Activated naive CD8-positive, alpha-beta T cell treated with anti-CD3 and anti-CD28 coated beads for 36 hours (primary cell): ENCODE measurements at places on chromosomes 13 and 19. TPM values are rescaled to one million over a fixed set of nuclear protein-coding genes. Genes with fewer than 3 reads are reported as not detected.

DNA sequence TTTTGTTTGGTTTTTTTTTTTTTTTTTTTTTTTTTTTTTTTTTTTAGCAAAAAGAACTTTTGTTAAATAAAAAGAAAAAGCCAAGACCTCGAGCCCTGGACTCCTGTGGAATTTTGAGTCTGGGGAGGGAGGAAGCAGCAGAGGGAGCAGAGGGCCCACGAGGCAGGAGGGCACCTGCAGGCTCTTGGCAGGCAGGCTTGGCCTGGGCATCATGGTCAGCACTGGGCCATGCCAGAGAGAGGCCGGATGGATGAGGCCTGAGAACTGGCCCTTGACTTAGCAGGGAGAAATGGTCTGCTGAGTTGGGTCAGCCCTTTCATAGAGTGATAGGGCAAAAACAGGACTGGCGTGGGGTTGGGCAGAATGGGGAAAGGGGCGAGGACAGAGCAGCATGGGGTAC lies 100.4 kb downstream of the GPR12 start:
- peaks cover 4% of the 10 kb centered on the region for H3K27me3 ChIP-seq
- no peak overlapping the region for H3K27ac ChIP-seq
- H3K4me3 ChIP-seq: no peak overlapping the region
- H3K36me3 ChIP-seq: no peaks in the 10 kb centered on the region
- no peak for DNase-seq
- no peaks in the 10 kb centered on the region for H3K4me1 ChIP-seq

DNA sequence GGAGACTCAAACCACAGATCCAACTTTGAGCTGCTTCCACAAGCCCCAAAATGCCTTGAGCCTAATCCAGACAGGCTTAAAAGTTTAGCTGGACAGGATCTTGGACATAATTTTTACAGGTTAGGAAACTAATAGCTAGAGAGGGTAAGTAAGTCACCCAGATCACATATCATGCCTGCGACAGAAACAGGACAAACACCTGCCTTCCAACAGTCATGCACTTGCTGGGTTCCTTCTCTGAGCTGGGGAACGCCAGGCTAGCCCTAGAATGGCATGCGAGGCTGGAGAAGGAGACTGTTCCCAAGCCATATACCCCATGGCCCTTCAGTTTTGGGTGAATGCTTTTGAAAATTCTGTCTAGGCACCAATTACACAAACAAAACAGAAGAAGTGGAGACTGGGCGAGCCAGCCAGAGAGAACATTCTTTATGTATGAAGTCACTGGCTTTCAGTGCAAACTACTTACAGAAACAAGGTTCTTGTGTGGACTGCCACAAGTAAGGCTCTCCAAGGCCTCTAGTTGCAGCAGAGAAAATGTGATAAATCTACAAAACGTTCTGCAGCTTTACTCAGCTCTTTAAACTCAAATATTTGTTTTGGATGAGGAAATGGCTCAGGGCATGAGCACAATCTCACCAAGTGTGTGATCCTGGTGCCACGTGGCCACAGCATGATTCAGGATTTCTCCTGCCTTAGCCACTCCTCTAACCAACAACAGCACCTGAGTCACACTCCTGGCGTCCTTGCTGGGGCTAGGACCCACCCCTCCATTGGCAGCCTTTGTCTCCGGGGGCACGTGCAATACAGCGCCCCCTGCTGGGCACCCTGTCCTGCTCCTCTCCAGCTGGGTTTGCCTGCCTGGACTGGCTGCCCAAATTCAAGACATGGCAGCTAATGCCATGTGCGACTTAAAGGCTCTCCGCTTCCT lies 73.4 kb upstream of the UBL3 start:
- H3K27me3 ChIP-seq: no peaks in the 10 kb centered on the region
- peaks cover 2% of the 10 kb centered on the region for H3K4me1 ChIP-seq
- H3K27ac ChIP-seq: no peak overlapping the region
- no peak overlapping the region for H3K4me3 ChIP-seq
- H3K36me3 ChIP-seq: no peaks in the 10 kb centered on the region

DNA sequence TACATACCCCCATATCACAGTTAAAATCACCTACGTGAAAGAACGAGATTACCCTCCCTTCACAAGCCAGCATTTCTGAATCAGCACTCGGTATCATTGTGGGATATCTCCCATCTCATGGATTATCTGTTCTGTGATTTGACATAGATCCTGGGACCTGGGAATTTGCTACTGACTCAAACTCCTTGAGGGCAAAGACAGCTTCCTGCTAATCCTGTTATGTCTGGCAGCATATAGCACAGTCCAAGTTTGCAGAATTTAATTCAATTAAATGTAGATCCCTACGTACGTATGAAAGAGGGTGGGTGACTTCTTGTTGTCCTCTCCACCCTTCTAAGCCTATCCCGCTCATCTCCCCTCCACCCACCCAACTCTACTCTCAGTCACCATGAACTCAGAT lies 476.5 kb downstream of the KLF5 start:
- DNase-seq: no peak
- no peak overlapping the region for H3K4me3 ChIP-seq
- H3K27me3 ChIP-seq: no peaks in the 10 kb centered on the region
- no peaks in the 10 kb centered on the region for H3K4me1 ChIP-seq
- no peaks in the 10 kb centered on the region for H3K36me3 ChIP-seq
- no peak overlapping the region for H3K27ac ChIP-seq

- H3K4me1 ChIP-seq: peaks cover 11% of the 10 kb centered on the region
- no peak overlapping the region for H3K4me3 ChIP-seq
- no peak for DNase-seq
- peaks cover 5% of the 10 kb centered on the region for H3K27me3 ChIP-seq
Observed at GRCh38 chr13:44132710-44133109, 240.9 kb upstream of the SERP2 start.

DNA sequence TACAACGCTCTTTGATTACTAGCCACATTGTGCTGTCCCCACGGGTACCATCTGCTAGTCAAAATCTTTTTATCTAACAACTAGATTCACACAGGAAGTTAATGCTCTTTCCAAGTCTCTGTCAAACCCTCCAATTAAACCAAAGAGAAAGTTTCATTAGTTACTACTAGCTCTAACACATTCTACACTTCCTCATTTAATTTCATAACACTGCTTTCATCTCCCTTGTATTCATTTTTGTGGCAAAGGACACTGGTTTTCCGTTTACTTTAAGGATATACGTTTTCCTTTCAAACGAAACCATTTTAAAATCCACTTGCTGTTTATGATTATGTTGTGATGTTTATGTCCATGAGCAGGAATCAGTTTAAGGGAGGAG lies 5.3 kb downstream of the DYRK1B start:
- H3K4me1 ChIP-seq: peaks cover 28% of the 10 kb centered on the region
- H3K36me3 ChIP-seq: peaks cover 37% of the 10 kb centered on the region
- H3K27ac ChIP-seq: peak overlapping the region; percentile 51

GRCh38 chr13:54758795-54759194 lies 1730.2 kb downstream of the OLFM4 start:
- no peak for DNase-seq
- H3K4me1 ChIP-seq: no peaks in the 10 kb centered on the region
- H3K27ac ChIP-seq: no peak overlapping the region
- no peaks in the 10 kb centered on the region for H3K36me3 ChIP-seq
- no peaks in the 10 kb centered on the region for H3K27me3 ChIP-seq

GRCh38 chr13:38667526-38668109 lies 19.3 kb upstream of the FREM2 start:
- no peak for DNase-seq
- H3K27me3 ChIP-seq: peaks cover 22% of the 10 kb centered on the region
- H3K36me3 ChIP-seq: no peaks in the 10 kb centered on the region
- no peaks in the 10 kb centered on the region for H3K4me1 ChIP-seq
- H3K27ac ChIP-seq: no peak overlapping the region
- H3K4me3 ChIP-seq: no peak overlapping the region

DNA sequence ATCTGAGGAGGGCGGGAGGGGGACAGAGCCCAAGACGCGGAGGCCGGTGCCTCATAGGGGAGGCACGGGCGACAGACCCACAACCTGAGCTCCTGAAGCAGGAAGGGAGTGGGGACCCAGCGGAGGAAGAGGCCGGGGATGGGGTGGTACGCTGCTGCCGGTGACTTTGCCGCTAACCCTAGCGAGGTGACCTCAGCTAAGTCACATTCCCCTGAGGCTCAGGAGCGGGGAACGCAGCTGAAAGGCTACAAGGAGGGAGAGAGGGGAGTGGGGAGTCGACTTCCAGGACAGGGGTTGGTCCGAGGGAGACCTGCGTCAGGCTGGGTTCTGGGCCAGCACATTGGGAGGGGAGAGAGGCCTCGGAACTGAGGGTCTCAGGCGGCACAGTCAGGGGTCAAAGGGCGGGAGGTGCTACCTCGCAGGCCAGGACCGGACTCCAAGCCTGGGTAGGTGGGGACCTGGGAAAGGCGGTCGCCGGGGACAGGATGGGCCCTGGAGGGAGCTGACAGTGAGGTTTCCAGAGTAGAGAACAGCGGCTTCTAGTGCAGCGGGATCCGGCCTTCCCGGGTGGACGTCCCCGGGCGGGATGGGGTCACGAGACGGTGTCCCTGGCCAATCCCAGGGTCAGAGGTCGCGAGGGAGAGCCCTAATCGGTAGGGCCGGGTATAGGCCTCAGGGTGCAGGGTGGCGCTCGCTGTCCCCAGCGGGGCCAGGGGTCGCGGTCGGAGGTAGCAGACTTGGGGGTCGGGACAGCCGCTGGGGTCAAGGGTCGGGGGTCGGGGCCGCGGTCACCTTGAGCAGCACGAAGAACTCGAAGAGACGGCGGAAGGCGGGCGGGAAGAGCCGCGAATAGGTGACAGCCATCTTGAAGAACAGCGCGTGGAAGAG lies 699 bp downstream of the TMEM259 start:
- H3K27me3 ChIP-seq: peaks cover 6% of the 10 kb centered on the region
- peak overlapping the region; percentile 95 for H3K4me3 ChIP-seq
- no peak for DNase-seq
- H3K36me3 ChIP-seq: peaks cover 11% of the 10 kb centered on the region
- H3K27ac ChIP-seq: peak overlapping the region; percentile 98
- peaks cover 34% of the 10 kb centered on the region for H3K4me1 ChIP-seq

GRCh38 chr19:17614476-17614875 lies 59.0 kb downstream of the COLGALT1 start:
- no peak overlapping the region for H3K27ac ChIP-seq
- peaks cover 3% of the 10 kb centered on the region for H3K4me1 ChIP-seq
- peaks cover 46% of the 10 kb centered on the region for H3K27me3 ChIP-seq
- H3K36me3 ChIP-seq: no peaks in the 10 kb centered on the region

- H3K4me1 ChIP-seq: peaks cover 11% of the 10 kb centered on the region
- no peaks in the 10 kb centered on the region for H3K27me3 ChIP-seq
- H3K36me3 ChIP-seq: peaks cover 2% of the 10 kb centered on the region
- H3K4me3 ChIP-seq: no peak overlapping the region
Observed at GRCh38 chr19:42083537-42083936, 7.6 kb downstream of the ZNF574 start.

- peak within 1 kb of the TSS; percentile 93 for H3K27ac ChIP-seq
- H3K4me1 ChIP-seq: peaks cover 43% of the 10 kb centered on the region
- peaks cover 21% of the 10 kb centered on the region for H3K36me3 ChIP-seq
- no peaks in the 10 kb centered on the region for H3K27me3 ChIP-seq
- DNase-seq: peak; percentile 48
- H3K4me3 ChIP-seq: peak within 1 kb of the TSS; percentile 80
Observed at GRCh38 chr19:7348587-7349230, at the start of gene ARHGEF18. Gene ARHGEF18 (plus strand): TSS chr19:7348937. CDS start chr19:7362891, 13,954 bp downstream.

DNA sequence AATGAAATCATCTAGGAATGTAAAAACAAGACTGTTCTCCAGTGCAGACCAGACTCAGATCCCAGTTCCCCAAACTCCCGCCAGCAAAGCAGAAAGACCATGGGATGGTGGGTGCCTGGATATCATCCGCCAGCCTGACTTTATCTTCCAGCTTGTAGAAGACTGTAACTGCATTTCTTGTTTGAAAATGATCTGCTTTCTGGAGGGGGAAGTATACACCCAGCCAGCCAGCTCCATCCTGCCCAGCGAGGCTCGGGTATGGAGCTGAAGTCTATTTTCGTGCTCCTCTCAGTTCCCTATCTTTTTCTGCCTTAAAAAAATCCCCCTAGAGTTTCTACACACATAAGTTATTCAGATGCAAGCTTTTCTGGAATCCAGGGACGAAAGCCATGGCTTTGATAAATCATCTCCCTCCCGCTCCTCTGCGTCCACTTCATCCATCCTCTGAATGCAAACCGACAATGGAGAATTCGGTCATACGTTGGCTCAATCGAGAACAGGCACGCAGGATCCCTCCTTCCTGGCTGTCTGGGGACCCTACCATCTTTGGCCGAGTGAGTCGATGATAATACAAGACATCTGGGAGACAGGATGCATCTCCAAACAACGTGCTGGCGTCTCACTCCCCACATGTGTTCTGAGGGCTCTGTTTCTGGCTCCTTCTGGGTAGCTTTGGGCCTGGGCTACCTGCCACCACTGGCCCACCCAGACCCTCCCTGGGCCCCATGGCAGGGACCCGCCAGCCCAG lies 31.2 kb downstream of the CEBPG start:
- no peaks in the 10 kb centered on the region for H3K4me1 ChIP-seq
- no peaks in the 10 kb centered on the region for H3K36me3 ChIP-seq
- no peaks in the 10 kb centered on the region for H3K27me3 ChIP-seq

DNA sequence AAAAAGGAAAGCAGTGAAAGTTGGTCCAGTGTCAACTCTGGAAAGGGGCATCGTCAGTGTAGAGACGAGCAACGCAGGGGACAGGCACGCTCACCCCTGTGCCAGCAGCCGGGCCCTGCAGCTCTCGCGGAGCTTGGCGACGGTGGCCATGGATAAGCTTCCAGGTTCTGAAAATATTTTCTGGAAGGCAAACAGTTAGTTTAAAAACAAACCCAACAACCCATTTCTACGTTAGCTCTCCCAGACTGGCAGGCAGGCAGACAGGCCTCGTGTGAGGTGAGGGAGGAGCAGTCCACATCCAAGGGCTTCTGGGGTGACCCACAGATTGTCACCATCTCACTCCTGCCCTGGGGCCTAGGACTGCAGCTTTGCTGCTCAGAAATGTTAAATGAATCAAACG lies 27.4 kb downstream of the LAMP1 start:
- no peaks in the 10 kb centered on the region for H3K27me3 ChIP-seq
- H3K27ac ChIP-seq: no peak overlapping the region
- no peak overlapping the region for H3K4me3 ChIP-seq
- peaks cover 3% of the 10 kb centered on the region for H3K4me1 ChIP-seq
- H3K36me3 ChIP-seq: peaks cover 21% of the 10 kb centered on the region

Gene MEIOSIN
- 0.08 TPM for total RNA-seq

Gene ZNF723
- total RNA-seq: not detected

Gene ZNF28
- total RNA-seq: 14.0 TPM

Gene MEF2B
- total RNA-seq: 1.6 TPM

Gene C19orf67
- not detected for total RNA-seq

Gene PLK5
- total RNA-seq: not detected

Gene FFAR1
- total RNA-seq: not detected

Gene KIR3DL1
- total RNA-seq: not detected

Gene SHC2
- 0.32 TPM for total RNA-seq

Gene CYP2F1
- total RNA-seq: not detected

Gene ZNF571
- 2.5 TPM for total RNA-seq

Gene PLPP2
- total RNA-seq: not detected
